ENCODE measurements at places on chromosomes 12 and 14.

GRCh38 chr12:76366163-76366562 is 17.9 kb upstream of the BBS10 start:
- no peak for DNase-seq

DNA sequence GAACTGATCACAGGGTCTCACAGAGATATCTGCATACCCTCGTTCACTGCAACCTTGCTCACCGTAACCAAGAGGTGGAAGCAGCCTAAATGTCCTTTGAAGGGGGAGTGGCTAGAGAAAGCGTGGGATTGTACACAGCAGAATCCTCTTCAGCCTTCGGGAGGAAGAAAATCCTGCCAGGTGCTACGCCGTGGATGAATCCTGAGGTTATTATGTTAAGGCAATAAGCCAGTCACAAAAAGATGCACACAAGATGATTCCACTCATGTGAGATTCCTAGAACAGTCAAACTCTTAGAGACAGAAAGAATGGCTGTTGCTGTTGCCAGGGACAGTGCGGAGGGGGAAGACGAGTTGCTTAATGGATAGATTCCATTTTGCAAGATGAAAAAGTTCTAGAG is 39.6 kb upstream of the SFSWAP start:
- no peak for DNase-seq

DNA sequence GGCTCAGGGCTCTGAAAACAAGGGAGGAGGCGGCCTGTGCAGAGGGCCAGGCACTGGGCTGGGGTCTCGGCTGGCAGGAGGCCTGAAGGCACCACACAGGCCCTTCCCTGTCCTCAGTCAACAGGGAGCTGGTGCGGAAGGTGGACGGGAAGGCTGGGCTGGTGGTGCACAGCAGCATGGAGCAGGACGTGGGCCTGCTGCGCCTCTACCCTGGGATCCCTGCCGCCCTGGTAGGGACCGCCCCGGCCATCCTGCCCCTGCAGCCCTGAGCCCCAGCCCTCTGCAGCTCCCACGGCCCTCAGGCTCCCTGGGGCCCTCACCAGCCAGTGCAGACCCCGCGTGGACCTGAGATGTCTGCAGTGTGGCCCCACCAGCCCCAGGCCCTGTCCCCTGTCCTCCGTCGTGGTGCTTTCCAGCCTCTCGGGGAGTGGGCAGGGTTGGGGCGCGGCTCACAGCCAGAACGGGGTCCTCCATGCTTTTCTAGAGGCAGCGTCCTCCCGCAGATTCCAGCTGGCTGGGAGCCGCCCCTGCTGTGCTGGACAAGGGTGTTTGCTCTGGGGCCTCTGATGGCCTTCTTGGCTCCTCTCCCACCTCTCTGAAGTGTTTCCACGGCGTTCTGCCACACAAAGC is 18.1 kb downstream of the ASPG start:
- DNase-seq: peak; percentile 79

- no peak for DNase-seq
These were observed 239.7 kb upstream of the PPFIA2 start for GRCh38 chr12:81998761-81999378.

GRCh38 chr14:71140157-71140556 is 232.9 kb downstream of the PCNX1 start:
- no peak for DNase-seq

GRCh38 chr12:109435428-109436187 is 41.5 kb downstream of the KCTD10 start:
- peak; percentile 57 for DNase-seq

GRCh38 chr12:15151161-15152091 is 69.8 kb downstream of the RERG start:
- no peak for DNase-seq

DNA sequence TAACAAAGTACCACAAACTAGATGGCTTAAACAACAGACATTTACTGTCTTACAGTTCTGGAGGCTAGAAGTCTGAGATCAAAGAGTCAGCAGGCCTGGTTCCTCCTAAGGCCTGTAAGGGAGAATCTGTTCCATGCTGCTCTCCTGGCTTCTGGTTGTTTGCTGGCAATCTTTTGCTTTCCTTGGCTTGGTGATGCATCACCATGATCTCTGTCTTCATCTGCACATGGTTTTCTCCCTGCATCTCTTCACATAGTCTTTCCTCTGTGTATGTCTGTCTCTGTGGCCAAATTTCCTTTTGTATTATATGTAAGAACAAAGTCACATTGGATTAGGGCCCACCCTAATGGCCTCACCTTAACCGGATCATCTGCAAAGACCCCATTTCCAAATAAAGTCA is 168.5 kb downstream of the CAPZA3 start:
- no peak for DNase-seq

- peak; percentile 60 for DNase-seq
These were observed 697 bp upstream of the DNAJC14 start for GRCh38 chr12:55829967-55830600.
